Stimulated activated CD8-positive, alpha-beta memory T cell treated with anti-CD3 and anti-CD28 coated beads, Interleukin-4, amount 100 ng/mL, for 4 hours (primary cell): ENCODE measurements at places on chromosomes 1 and 21.

- DNase-seq, result no peak
These were observed 2.0 kb downstream of the KDM4A start for GRCh38 chr1:43651902-43652301.

GRCh38 chr1:44222397-44223186, 9.3 kb downstream of the DMAP1 start:
- no peak for DNase-seq

GRCh38 chr21:45891388-45892155, 90.0 kb upstream of the COL6A1 start:
- no peak for DNase-seq

- DNase-seq, result no peak
These were observed 60.5 kb downstream of the CAPN9 start for GRCh38 chr1:230807561-230808280.

GRCh38 chr1:185155600-185156287, 1.0 kb downstream of the TRMT1L start:
- no peak for DNase-seq
